Central memory CD8-positive, alpha-beta T cell (primary cell): ENCODE measurements at places on chromosomes 2 and 18.

- DNase-seq: no peak
Measured at GRCh38 chr2:96945014-96945413, 41.4 kb downstream of the FAM178B start.

DNA sequence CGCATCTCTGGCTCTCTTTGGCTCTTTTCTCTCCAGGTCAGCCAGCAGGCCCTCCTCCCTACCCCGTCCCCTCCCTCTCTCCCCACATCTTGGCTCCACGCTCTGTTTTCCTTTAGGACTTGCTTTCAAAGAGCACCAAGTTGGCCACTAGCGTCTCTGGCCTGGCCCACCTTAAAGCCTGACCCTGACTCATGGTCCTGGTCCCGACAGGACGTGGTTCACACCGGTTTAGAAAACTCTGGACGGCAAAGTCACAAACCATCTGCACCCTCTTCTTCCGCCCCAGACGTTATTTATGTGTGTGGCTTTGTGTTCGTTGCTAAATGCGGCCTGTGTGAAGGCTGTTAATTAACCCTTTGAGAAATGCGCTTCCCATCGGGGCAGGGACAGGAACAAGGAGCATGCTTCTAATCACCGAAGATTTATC is 169.0 kb upstream of the HAAO start:
- DNase-seq: no peak

DNA sequence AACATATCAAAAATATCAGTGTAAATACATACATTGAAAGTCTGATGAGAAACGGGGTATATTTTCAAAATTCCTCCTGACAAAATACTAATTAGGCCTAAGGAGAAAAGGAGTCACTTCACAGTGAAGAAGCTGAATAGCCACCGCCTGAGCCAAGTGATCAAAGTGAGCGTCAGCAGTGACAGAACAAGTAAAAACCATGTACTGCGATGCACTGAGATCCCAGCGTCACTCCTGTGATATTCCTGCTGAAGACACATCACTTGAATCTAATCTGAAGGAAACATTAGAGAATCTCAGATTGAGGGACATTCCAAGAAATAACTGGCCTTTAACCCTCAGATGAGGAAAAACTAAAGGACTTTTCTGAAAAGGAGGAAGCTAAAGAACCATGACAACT is 285.3 kb downstream of the EN1 start:
- DNase-seq: no peak

DNA sequence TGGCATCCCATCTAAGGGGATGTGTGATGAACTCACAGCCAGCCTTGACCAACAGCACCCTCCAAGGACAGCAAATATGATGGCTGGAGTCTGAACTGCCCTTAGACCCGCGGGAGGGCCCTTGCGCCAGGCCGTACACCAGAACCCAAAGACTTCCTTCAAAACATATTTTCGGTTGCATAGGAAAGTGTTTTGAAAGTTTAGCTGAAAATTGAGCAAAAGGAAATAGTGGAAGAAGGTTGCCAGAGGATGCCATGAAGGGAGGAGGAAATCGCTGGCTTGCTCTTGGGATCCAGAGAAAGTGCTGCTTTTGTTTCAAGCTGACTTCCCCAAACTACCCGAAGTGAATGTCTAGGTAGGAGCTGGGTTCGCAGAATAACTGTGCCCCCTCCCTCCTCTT is 61.3 kb downstream of the IL1R2 start:
- DNase-seq: no peak

GRCh38 chr2:41735476-41735875 is 312.3 kb upstream of the PKDCC start:
- no peak for DNase-seq

- DNase-seq: no peak
Measured at GRCh38 chr2:29317801-29318485, 202.7 kb downstream of the CLIP4 start.

DNA sequence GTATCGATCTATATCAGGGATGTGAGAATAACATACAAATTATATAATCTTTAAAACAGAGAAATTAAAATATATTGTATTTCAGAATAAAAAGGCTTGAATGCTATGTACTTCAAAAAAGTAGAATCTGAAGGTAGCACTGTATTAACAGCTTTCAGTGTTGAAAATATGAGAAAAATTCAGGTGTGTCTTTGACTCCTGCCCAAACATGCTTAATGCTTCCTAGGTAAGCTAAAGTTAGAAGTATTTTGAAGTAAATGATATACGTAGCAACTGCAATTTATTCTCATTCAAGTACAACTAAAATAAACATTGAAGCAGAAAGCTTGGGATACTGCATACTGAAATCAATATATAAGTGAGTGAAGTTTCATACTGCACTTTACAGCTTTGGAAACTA is 1082.0 kb upstream of the ACVR2A start:
- no peak for DNase-seq
